Right cardiac atrium (tissue), 5 donors: ENCODE measurements at places on chromosomes 2 and 18. TPM values are rescaled to one million over a fixed set of nuclear protein-coding genes. Genes with fewer than 3 reads are reported as not detected.

Gene NYAP2
- not detected for total RNA-seq

Gene MMADHC
- 94.1 TPM for total RNA-seq

Gene NMUR1
- total RNA-seq: 1.1 TPM

Gene C2orf76
- 13.0 TPM for total RNA-seq

Gene ITGB6
- total RNA-seq: 2.2 TPM

Gene SGO2
- 2.5 TPM for total RNA-seq

Gene STARD6
- total RNA-seq: not detected

- no peak for DNase-seq
Observed at GRCh38 chr2:18243816-18244215, 316.6 kb downstream of the RDH14 start.

GRCh38 chr2:163665817-163666216, 70.0 kb downstream of the FIGN start:
- no peak for DNase-seq

- no peak for DNase-seq
Observed at GRCh38 chr18:22637787-22638186, 220.1 kb upstream of the CTAGE1 start.

- no peak for DNase-seq
Observed at GRCh38 chr2:206713746-206714145, 4.5 kb downstream of the DYTN start.

GRCh38 chr2:132632000-132632649, 37.9 kb downstream of the LYPD1 start:
- no peak for DNase-seq
